Astrocyte (in vitro differentiated cells and primary cell): ENCODE measurements at places on chromosomes 11 and 22. TPM values are rescaled to one million over a fixed set of nuclear protein-coding genes. Genes with fewer than 3 reads are reported as not detected.

DNA sequence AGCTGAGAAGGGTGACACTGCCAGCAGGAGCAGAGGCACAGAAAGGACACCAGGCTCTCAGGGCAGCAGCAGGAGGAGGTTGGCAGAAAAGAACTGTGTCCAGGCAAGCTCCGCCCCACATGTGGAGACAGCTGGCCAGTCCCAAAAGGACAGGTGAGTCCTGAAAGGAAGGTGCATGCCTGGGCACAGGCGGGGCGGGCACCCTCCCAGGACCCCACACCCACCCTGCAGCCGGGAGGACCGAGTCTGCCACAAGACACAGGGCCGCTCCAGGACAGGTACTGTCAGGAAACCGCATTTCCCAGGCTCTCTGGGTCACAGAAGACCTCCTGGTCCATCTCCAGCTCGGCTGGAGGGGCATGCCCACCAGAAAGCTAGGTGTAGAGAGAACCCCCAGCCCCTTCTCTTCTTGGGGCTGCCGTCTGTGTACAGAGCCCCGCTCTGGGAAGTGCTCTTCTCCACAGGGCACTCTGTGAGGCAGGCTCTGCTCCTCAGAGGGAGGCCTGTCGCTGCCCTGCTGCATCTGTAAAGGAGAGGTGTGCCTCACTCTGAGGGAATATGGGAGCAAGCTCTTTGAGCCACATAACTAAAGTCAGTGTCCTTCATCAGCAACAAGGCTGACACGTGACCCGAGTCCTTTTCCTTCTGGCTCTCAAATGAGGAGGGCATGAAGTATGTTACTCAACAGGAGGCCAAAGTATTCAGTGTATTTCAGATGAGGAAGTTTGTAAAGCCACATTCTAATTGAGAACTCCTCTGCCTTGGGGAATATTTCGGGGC is 50.5 kb downstream of the CLTCL1 start:
- no peak overlapping the region for H3K27ac ChIP-seq
- no peak for DNase-seq
- H3K4me3 ChIP-seq: no peak overlapping the region
- no peaks in the 10 kb centered on the region for H3K27me3 ChIP-seq

- no peak overlapping the region for H3K4me3 ChIP-seq
- no peak for DNase-seq
- H3K4me1 ChIP-seq: no peaks in the 10 kb centered on the region
- peaks cover 37% of the 10 kb centered on the region for H3K36me3 ChIP-seq
Measured at GRCh38 chr22:43974028-43974545, 18.8 kb downstream of the SAMM50 start.

- no peak for DNase-seq
- peak within 1 kb of the TSS; percentile 95 for H3K27ac ChIP-seq
- peak within 1 kb of the TSS; percentile 67 for H3K4me3 ChIP-seq
Measured at GRCh38 chr11:67372993-67373647, at the start of gene CLCF1. CLCF1 (minus strand) TSS chr11:67373598; CDS start chr11:67373539, 59 bp downstream.

GRCh38 chr22:44645083-44645482 is 56.9 kb upstream of the PRR5 start:
- H3K36me3 ChIP-seq: no peaks in the 10 kb centered on the region
- H3K27ac ChIP-seq: no peak overlapping the region
- H3K4me3 ChIP-seq: no peak overlapping the region
- H3K4me1 ChIP-seq: no peaks in the 10 kb centered on the region
- DNase-seq: no peak

- no peaks in the 10 kb centered on the region for H3K36me3 ChIP-seq
- H3K27me3 ChIP-seq: no peaks in the 10 kb centered on the region
- H3K27ac ChIP-seq: no peak overlapping the region
- no peaks in the 10 kb centered on the region for H3K4me1 ChIP-seq
- DNase-seq: no peak
Measured at GRCh38 chr22:37371491-37371890, 55.8 kb downstream of the ELFN2 start.

DNA sequence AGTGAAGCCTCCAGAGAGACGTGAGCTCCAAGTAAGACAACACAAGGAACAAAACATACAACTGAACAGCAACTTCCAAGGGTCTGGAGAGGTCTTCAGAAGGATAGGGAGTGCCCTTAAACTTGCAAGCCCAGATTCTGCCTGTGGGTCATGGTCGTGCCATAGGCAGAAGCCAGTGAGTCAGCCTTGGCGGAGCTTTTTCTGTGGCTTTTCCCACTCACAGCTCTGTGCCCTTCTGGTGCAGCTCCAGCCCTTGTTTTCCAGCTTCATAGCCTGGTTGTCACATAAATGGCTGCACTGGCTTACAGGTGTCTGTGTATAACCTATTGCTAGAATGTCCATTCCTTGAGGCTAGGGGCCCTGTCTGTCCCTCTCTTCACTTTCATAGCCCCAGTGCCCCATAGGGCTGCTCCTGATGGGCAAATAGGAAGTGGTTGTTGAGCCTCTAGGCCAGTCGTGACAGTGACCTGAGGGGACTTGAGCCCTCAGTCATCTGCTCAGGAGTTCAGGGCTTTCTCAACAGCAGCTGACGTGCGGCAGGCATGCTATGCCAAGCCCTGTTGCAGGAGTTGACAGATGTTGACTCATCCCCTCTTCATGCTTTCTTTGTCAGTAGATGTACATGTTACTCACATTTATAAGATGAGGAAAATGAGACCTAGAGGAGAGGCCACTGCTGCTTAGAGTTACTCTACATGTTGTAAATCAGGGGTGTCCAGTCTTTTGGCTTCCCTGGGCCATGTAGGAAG is 7.4 kb downstream of the MED15 start:
- no peaks in the 10 kb centered on the region for H3K27me3 ChIP-seq
- no peak overlapping the region for H3K4me3 ChIP-seq
- peak overlapping the region; percentile 72 for H3K27ac ChIP-seq
- peak; percentile 85 for DNase-seq
- H3K4me1 ChIP-seq: peaks cover 45% of the 10 kb centered on the region
- H3K36me3 ChIP-seq: peaks cover 13% of the 10 kb centered on the region

GRCh38 chr11:88801484-88802123 is 264.2 kb downstream of the GRM5 start:
- no peak overlapping the region for H3K4me3 ChIP-seq
- no peak overlapping the region for H3K27ac ChIP-seq
- H3K4me1 ChIP-seq: no peaks in the 10 kb centered on the region
- no peaks in the 10 kb centered on the region for H3K27me3 ChIP-seq
- DNase-seq: no peak

DNA sequence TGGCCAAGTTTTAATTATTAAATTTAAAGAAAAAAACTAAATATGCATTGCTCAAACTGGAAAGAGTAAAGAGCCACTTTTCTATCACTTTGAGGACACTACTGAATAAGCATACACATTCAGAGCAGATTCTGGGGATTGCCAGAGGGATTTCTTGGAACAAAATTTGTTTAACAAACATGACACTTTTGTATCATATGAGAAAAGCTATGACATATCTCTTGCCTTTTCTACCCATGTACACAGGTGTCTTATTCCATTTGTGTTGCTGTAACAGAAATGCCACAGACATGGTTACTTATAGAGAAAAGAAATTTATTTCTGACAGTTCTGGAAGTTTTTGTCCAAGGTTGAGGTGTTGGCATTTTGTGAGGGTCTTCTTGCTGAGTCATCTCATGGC is 13.5 kb upstream of the USP28 start:
- no peaks in the 10 kb centered on the region for H3K36me3 ChIP-seq
- DNase-seq: no peak
- H3K27ac ChIP-seq: no peak overlapping the region
- H3K4me3 ChIP-seq: no peak overlapping the region

GRCh38 chr22:49142296-49142695 is 685.4 kb downstream of the BRD1 start:
- DNase-seq: no peak
- no peak overlapping the region for H3K4me3 ChIP-seq
- H3K4me1 ChIP-seq: no peaks in the 10 kb centered on the region
- no peak overlapping the region for H3K27ac ChIP-seq

GRCh38 chr11:16030664-16031063 is 325.7 kb downstream of the SOX6 start:
- no peaks in the 10 kb centered on the region for H3K27me3 ChIP-seq
- no peaks in the 10 kb centered on the region for H3K36me3 ChIP-seq
- DNase-seq: no peak
- H3K4me3 ChIP-seq: no peak overlapping the region

GRCh38 chr11:62359475-62359874 is 22.2 kb downstream of the ASRGL1 start:
- no peaks in the 10 kb centered on the region for H3K36me3 ChIP-seq
- no peaks in the 10 kb centered on the region for H3K4me1 ChIP-seq
- DNase-seq: no peak

GRCh38 chr11:43907028-43907975 is 26.7 kb downstream of the ALKBH3 start:
- H3K27me3 ChIP-seq: no peaks in the 10 kb centered on the region
- no peak overlapping the region for H3K27ac ChIP-seq
- no peak overlapping the region for H3K4me3 ChIP-seq
- peaks cover 16% of the 10 kb centered on the region for H3K4me1 ChIP-seq

GRCh38 chr22:20750461-20751184 is 23.3 kb upstream of the SERPIND1 start:
- H3K4me3 ChIP-seq: peak overlapping the region; percentile 23
- H3K36me3 ChIP-seq: peaks cover 7% of the 10 kb centered on the region
- peak overlapping the region; percentile 62 for H3K27ac ChIP-seq
- no peaks in the 10 kb centered on the region for H3K27me3 ChIP-seq
- H3K4me1 ChIP-seq: peaks cover 33% of the 10 kb centered on the region
- peak; percentile 82 for DNase-seq

- H3K27me3 ChIP-seq: no peaks in the 10 kb centered on the region
- H3K36me3 ChIP-seq: no peaks in the 10 kb centered on the region
- H3K4me3 ChIP-seq: no peak overlapping the region
- DNase-seq: peak; percentile 89
- H3K4me1 ChIP-seq: peaks cover 16% of the 10 kb centered on the region
- peak overlapping the region; percentile 66 for H3K27ac ChIP-seq
Measured at GRCh38 chr11:9802291-9802861, 138.5 kb downstream of the SWAP70 start.

- no peaks in the 10 kb centered on the region for H3K27me3 ChIP-seq
- no peak overlapping the region for H3K27ac ChIP-seq
- H3K36me3 ChIP-seq: no peaks in the 10 kb centered on the region
- no peak overlapping the region for H3K4me3 ChIP-seq
- peaks cover 16% of the 10 kb centered on the region for H3K4me1 ChIP-seq
Measured at GRCh38 chr11:86509588-86509974, 134.9 kb downstream of the CCDC81 start.

DNA sequence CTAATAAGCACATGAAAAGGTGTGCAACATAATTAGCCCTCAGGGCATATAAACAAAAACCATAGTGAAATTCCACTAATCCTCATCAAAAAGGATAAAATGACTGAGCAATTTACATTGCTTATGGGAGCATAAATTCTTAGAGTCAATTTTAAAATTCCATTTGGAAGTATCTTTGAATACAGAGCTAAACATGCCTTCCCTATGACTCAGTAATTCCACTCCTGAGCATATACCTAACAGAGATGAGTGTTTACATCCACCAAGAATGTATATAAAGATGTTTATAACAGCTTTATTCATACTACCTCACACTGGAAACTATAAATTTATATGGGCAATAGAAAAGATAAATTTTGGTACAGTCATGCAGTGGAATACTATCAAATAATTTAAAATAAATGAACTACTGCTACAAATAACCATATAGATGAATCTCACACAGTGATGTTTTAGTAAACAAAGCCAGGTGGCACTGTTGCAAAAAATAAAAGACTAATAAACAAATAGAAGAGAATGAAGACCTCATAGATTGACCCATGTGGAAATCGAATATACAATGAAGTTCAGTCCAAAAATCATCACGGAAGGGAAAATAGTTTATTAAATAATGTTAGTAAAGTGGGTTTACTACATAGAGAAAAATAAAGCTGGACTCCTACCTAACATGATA is 8.2 kb upstream of the OR2D2 start:
- no peaks in the 10 kb centered on the region for H3K27me3 ChIP-seq
- DNase-seq: no peak
- H3K36me3 ChIP-seq: no peaks in the 10 kb centered on the region
- H3K4me3 ChIP-seq: no peak overlapping the region
- no peaks in the 10 kb centered on the region for H3K4me1 ChIP-seq
- no peak overlapping the region for H3K27ac ChIP-seq

- H3K36me3 ChIP-seq: no peaks in the 10 kb centered on the region
- H3K27ac ChIP-seq: no peak overlapping the region
- H3K4me1 ChIP-seq: no peaks in the 10 kb centered on the region
Measured at GRCh38 chr22:22866381-22867111, 21.1 kb upstream of the IGLL5 start.

- H3K4me3 ChIP-seq: peak overlapping the region; percentile 38
- peak; percentile 96 for DNase-seq
- no peak overlapping the region for H3K27ac ChIP-seq
- peaks cover 19% of the 10 kb centered on the region for H3K4me1 ChIP-seq
- no peaks in the 10 kb centered on the region for H3K27me3 ChIP-seq
Measured at GRCh38 chr11:63537293-63538101, 889 bp downstream of the PLAAT4 start.

DNA sequence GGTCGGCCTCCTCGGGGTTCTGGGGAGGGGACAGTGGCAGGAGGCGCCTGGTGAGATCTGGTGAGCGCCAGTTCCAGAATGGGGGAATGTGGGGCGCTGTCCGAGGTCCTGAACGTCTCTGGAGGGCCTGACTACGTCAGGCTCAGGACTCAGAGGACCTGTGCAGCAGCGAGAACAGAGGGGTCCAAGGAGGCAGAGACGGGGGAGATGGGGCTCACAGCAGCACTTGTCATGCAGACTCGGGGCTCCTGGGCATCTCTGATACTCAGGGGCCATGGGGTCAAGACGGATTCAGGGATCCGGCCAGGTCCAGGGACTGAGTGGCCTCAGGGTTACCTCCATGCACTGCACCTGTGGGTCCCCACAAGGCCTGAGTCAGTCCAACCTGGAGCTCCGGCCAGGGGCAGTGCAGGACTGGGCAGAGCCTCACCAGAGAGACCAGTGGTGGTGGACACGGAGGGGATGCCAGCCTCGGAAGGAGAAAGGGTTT is 92.2 kb downstream of the BRD1 start:
- no peaks in the 10 kb centered on the region for H3K4me1 ChIP-seq
- no peak for DNase-seq
- H3K4me3 ChIP-seq: no peak overlapping the region
- no peak overlapping the region for H3K27ac ChIP-seq

DNA sequence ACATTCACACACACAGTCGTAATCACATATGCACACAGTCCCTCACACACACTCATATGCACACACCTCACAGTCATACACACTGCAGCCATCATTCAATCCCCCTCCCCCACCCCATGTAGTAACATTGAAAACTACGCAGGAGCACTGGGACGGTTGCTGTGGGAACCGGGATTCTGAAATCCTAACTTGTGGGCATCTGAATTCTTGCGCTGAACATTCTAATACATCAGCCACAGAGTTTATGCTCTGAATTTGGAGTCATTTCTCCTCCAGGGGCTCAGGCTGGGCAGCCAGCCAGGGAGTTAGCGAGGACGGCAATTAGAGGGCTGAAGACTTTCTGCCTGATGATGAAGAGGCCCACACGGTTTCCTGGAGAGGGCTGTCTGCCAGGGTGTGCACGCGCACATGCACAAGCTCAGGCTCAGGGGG is 32.7 kb downstream of the CD6 start:
- H3K4me1 ChIP-seq: peaks cover 21% of the 10 kb centered on the region
- H3K27ac ChIP-seq: no peak overlapping the region
- peak; percentile 68 for DNase-seq
- no peaks in the 10 kb centered on the region for H3K36me3 ChIP-seq

The PNPLA5 gene
- total RNA-seq: not detected in 2 replicates

The SORL1 gene
- 4.1 and 7.2 TPM in 2 replicates for total RNA-seq

The KCNE3 gene
- total RNA-seq: 0.31 and 0.59 TPM in 2 replicates

The H19 gene
- 0.52 and 0.70 TPM in 2 replicates for total RNA-seq

The OR2D2 gene
- 0.39 TPM in 1 of 2 replicates, not detected in the other for total RNA-seq

The ZNF280B gene
- 4.0 and 4.7 TPM in 2 replicates for total RNA-seq
